ENCODE measurements at places on chromosomes 11 and 22. TPM values are rescaled to one million over a fixed set of nuclear protein-coding genes. Genes with fewer than 3 reads are reported as not detected.

SYCE3 gene
- 1.3 TPM for total RNA-seq

FGF19 gene
- total RNA-seq = not detected

APOBEC3A gene
- total RNA-seq = not detected

GAL gene
- total RNA-seq = 32.2 TPM

MICALL1 gene
- total RNA-seq = 20.1 TPM

SYT12 gene
- 5.1 TPM for total RNA-seq

SCGB1A1 gene
- not detected for total RNA-seq

CHRM4 gene
- total RNA-seq = not detected

HOATZ gene
- not detected for total RNA-seq

BATF2 gene
- total RNA-seq = not detected

SLC25A18 gene
- total RNA-seq = 0.22 TPM

MB gene
- 21.6 TPM for total RNA-seq

NRGN gene
- 20.3 TPM for total RNA-seq

TPBGL gene
- total RNA-seq = not detected

FAM227A gene
- total RNA-seq = 1.2 TPM

CRYBA4 gene
- not detected for total RNA-seq

OR8A1 gene
- not detected for total RNA-seq

RAB30 gene
- 8.2 TPM for total RNA-seq

KCNK7 gene
- total RNA-seq = 0.69 TPM

BLID gene
- total RNA-seq = 5.4 TPM

MMP10 gene
- total RNA-seq = 0.07 TPM

CHST1 gene
- total RNA-seq = not detected

HBB gene
- not detected for total RNA-seq

SERGEF gene
- 14.0 TPM for total RNA-seq

YPEL4 gene
- total RNA-seq = not detected

CD3D gene
- not detected for total RNA-seq

GTPBP1 gene
- 29.6 TPM for total RNA-seq

H19 gene
- total RNA-seq = not detected

OR51M1 gene
- total RNA-seq = not detected

KBTBD4 gene
- 9.2 TPM for total RNA-seq

PNPLA5 gene
- total RNA-seq = not detected

SYNGR1 gene
- 9.0 TPM for total RNA-seq

LDHA gene
- total RNA-seq = 1,402 TPM

C11orf91 gene
- 1.0 TPM for total RNA-seq

MGAT3 gene
- total RNA-seq = not detected

CRYAB gene
- total RNA-seq = not detected

Measured in PC-3 (cell line).